Smooth muscle cell of the brain vasculature (primary cell): ENCODE measurements at places on chromosomes 2 and 18.

DNA sequence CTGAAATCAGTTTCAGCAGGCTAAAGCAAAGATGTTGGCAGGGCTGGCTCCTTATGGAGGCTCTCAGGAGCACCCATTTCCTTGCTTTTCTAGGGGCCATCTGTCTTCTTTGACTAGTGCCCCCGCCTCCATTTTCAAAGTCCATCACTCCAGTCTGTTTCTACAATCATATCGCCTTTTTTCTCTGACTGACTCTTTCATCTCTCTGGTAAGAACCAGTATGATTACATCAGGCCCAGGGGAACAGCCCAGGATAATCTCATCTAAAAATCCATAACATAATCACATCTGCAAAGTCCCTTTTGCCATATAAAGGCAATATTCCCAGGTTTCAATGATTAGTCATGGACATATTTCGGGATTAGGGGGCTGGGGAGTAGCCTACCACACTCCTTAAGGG is 57.0 kb downstream of the CUL3 start:
- no peak for DNase-seq

DNA sequence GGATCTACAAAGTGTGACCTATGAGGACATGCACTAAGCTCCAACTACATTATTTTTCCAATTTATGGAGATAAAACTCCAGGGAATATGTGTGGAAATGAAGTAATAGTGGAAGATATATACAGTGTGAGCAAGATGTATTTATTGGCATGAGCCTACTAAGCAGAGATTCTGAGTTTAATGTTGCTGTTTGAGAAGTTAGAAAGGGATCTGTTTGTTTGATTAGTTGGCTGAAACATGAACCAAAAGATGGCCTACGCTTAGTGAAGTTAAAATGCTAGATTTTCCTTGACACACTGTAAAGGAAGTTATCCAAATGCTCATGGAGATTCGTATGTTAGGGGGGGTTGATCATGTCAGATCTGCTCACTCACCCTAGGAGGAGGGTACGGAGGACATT is 621.7 kb downstream of the TMEM182 start:
- no peak for DNase-seq

- no peak for DNase-seq
These were observed 171.9 kb downstream of the KLHL29 start for GRCh38 chr2:23556929-23557328.

DNA sequence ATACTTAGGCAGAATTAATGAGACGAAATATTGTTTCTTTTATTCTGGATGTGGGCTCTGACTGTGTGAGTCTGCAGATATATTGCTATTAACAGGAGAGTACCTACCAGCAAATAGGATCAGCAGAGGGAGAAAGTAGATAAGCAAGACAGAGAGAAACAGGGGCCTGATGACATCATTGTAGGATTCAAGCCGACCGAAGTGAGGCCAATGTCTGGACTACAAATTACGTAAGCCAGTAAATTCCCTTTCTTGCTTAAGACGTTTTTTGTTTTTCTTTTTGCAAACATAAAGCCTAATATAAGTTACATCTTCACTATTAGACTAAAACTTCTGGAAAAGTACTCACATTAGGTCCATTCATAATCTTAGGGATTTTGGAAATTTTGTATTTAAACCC is 21.4 kb upstream of the PTPRM start:
- no peak for DNase-seq

DNA sequence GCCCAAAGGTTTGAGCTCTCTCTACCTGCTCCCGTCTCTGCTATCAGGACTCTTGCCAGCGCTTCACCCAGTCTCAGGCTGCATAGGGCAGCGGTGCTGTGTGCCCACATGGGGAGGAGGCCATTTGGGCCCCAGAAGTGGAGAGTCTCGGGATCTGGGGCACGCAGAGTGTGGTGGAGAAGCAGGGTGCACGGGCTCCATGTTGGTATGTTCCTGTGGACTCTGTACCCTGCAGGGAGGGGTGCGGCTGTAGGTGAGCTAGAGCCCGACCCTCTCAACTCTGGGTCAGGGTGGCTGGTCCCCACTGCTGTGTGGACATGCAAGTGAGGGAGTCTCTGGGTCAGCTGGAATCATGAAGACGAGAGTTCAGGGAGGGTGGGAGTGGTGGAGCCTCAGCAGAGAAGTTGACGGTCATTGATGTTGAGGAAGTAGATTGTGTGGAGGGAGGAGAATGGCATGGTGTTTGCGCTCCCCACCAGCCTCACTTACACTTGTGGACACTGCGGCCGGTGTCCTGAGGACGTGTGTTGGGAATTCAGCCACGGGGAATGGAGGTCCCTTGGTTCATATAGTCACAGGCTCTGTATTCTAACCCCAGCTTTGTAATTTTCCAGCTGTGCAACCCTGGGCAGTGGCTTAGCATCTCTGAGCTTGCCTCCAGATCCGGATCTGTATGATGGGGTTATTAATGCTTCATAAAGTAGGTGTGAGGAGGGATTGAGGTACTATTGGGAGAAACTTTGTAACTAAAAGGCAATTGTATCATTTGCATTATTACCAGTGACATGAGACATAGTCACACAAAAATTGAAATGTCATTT is 840 bp upstream of the PSD4 start:
- no peak for DNase-seq

- no peak for DNase-seq
These were observed 473.8 kb downstream of the TGIF1 start for GRCh38 chr18:3923750-3924149.

- no peak for DNase-seq
These were observed 117.2 kb upstream of the SPRED2 start for GRCh38 chr2:65549631-65550030.

GRCh38 chr18:65768120-65768778 is 17.4 kb downstream of the CDH7 start:
- no peak for DNase-seq

GRCh38 chr2:85766229-85766628 is 12.4 kb downstream of the ATOH8 start:
- DNase-seq, result no peak

GRCh38 chr2:149617476-149617875 is 29.9 kb upstream of the MMADHC start:
- no peak for DNase-seq

- DNase-seq, result no peak
These were observed 118.7 kb downstream of the HAUS1 start for GRCh38 chr18:46222710-46223360.

GRCh38 chr2:88711897-88712296 is 20.4 kb downstream of the RPIA start:
- DNase-seq, result no peak

- no peak for DNase-seq
These were observed 169.6 kb upstream of the EPHA4 start for GRCh38 chr2:221741496-221742211.

DNA sequence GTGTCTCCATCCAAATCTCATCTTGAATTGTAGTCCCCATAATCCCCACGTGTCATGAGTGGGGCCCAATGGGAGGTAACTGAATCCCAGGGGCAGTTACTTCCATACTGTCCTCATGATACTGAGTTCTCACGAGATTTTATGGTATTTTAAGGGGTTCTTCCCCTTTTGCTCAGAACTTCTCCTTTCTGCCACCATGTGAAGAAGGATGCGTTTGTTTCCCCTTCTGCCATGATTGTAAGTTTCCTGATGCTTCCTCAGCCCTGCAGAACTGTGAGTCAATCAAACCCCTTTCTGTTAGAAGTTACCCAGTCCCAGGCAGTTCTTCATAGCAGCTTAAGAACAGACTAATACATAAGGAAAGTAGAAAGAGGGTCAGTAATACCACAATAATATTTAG is 480.4 kb downstream of the KCNJ3 start:
- no peak for DNase-seq

DNA sequence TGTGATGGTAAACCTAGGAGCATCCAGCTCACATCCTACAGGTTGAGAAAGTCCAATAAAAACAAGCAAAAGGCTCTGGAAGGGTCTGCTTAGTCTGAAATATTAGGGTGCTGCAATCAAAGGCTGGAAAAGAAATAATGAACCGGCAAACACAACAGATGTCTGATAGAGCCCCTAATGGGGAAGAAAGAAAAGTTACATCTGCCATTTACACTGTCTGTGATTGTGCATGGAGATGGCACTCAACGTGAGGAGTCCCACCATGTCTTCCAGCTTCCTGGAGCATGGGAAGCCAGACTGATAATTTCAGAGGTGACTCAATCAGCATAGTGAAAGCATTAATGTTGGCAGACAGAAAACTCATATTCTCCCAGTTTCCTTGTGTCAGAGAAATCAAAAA is 307.8 kb downstream of the EPHA4 start:
- no peak for DNase-seq

DNA sequence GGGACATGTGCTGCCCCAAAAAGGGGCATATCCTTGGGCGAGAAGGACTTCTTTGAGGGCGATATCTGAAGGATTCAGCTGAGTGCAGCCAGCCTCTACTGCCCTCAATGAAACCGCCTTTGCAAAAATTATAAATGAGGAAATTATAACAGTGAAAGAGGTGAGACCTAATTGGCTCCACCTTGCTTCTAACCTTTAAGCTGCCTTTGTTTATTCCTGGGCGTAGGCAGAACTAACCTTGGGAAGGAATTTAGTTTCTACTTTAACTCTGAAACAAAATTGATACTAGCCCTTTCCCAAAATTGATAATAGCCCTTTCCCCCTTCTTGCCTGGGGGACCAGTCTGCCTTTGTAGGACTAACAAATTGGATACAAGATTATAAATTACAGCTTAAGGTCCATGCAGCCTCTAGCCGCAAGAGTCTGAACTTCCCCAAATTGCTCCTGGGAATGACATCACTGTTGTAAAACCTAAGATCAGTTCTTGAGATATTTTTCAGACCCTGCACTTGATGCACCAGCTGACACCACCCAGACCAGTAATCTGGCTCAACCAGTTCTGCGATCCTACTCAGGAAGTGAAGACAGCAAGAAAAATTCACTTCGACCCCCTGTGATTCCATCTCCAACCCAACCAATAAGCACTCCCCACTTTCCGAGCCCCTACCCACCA is 36.0 kb upstream of the ASAP2 start:
- DNase-seq, result no peak
